Activated CD8-positive, alpha-beta T cell treated with anti-CD3 and anti-CD28 coated beads for 36 hours (primary cell): ENCODE measurements at places on chromosomes 3 and 15. TPM values are rescaled to one million over a fixed set of nuclear protein-coding genes. Genes with fewer than 3 reads are reported as not detected.
A peak's percentile ranks its signal among the peaks of the same experiment; 100 is the strongest.

- peak within 1 kb of the TSS; percentile 82 for H3K27ac ChIP-seq
- peaks cover 22% of the 10 kb centered on the region for H3K4me1 ChIP-seq
- peaks cover 10% of the 10 kb centered on the region for H3K27me3 ChIP-seq
- peak; percentile 89 for DNase-seq
Observed at GRCh38 chr3:184017672-184018423, at the start of gene ABCC5. TSS of gene ABCC5 (minus strand) at chr3:184017884. CDS start at chr3:184014392, 3,492 bp downstream.

DNA sequence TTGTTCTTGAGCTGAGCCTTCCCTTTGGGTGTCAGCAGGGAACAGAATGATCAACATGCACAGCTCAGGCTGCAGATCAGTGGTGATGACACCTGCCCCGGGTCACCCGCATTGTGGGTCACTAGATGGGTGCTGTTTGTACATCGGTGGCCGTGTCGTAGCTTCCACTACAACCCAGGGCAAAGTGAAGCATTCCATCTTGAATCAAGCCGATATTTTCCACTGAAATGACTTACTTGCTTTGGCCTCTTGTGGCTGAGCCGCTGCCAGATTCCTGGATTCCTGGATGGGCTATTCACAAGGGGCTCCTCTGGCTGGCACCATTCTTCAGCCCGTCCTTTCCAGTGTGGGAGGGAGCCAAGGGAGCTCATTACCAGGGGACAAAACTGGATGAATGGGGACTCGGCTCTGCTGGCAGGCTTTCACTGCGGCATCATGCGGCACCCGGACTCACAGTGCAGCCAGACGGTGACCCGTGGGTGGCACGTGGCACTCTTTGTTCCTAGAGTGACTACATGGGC lies 65.6 kb downstream of the SLCO3A1 start:
- no peaks in the 10 kb centered on the region for H3K27me3 ChIP-seq
- H3K36me3 ChIP-seq: no peaks in the 10 kb centered on the region

GRCh38 chr3:31565288-31565687 lies 32.6 kb downstream of the STT3B start:
- no peak overlapping the region for H3K4me3 ChIP-seq
- peaks cover 19% of the 10 kb centered on the region for H3K36me3 ChIP-seq
- peak overlapping the region; percentile 68 for H3K27ac ChIP-seq
- H3K27me3 ChIP-seq: no peaks in the 10 kb centered on the region
- H3K4me1 ChIP-seq: peaks cover 82% of the 10 kb centered on the region

Gene ZIC1
- not detected for total RNA-seq
